ENCODE measurements at places on chromosomes 6 and 20.

GRCh38 chr20:34552569-34552968 lies 5.9 kb upstream of the MAP1LC3A start:
- no peak overlapping the region for H3K27ac ChIP-seq
- DNase-seq: no peak
- H3K4me1 ChIP-seq: peaks cover 7% of the 10 kb centered on the region
- H3K27me3 ChIP-seq: no peaks in the 10 kb centered on the region

GRCh38 chr6:32843331-32843978 lies 392 bp downstream of the PSMB8 start:
- H3K4me1 ChIP-seq: peaks cover 82% of the 10 kb centered on the region
- H3K36me3 ChIP-seq: peaks cover 66% of the 10 kb centered on the region
- H3K4me3 ChIP-seq: peak overlapping the region; percentile 98
- H3K27me3 ChIP-seq: no peaks in the 10 kb centered on the region
- no peak for DNase-seq
- peak overlapping the region; percentile 100 for H3K27ac ChIP-seq

DNA sequence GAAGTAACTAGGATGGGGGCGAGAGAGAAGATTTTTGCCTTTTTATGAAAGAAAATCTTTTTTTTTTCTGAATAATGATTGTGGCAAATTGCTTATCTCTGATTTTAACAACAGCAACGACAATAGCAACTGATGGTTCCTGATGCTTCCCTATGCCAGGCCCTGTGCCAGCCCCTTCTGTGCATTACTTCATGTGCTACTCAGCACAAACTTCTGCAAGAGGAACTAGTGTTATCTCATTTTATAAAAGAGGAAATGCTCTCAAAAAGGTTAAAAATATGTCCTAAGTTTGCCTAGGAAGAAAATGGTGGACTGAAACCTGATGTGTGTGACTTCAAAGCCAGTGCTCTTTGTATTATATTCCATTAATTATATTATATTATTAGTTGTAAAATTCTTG lies 74.0 kb upstream of the RALGAPA2 start:
- peaks cover 4% of the 10 kb centered on the region for H3K36me3 ChIP-seq
- peaks cover 12% of the 10 kb centered on the region for H3K27me3 ChIP-seq
- no peaks in the 10 kb centered on the region for H3K4me1 ChIP-seq
- no peak for DNase-seq
- no peak overlapping the region for H3K27ac ChIP-seq

GRCh38 chr6:72742001-72742673 lies 120.3 kb downstream of the KCNQ5 start:
- DNase-seq: no peak
- peaks cover 41% of the 10 kb centered on the region for H3K4me1 ChIP-seq
- no peak overlapping the region for H3K27ac ChIP-seq
- no peak overlapping the region for H3K4me3 ChIP-seq
- H3K36me3 ChIP-seq: no peaks in the 10 kb centered on the region
- H3K27me3 ChIP-seq: no peaks in the 10 kb centered on the region

DNA sequence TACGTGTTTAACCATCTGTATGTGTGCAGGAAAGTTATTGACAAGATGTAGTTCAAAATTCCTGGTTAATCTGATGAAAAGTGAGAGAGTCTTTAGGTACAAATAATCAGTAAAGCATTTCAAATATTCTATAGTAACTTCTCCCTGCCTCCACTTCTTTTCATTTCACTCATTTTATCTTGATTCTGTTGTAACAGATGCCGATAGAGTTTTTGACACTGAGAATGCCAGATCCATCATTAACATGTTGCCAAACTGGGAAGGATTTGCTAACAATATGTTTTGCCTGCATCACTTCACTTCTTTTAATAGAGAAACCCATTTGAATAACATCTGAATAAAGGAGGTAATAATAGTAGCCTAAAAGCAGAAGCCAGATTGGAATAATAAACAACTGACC lies 20.4 kb upstream of the DEFB112 start:
- no peak overlapping the region for H3K27ac ChIP-seq
- no peaks in the 10 kb centered on the region for H3K27me3 ChIP-seq
- H3K4me1 ChIP-seq: no peaks in the 10 kb centered on the region
- no peak overlapping the region for H3K4me3 ChIP-seq

DNA sequence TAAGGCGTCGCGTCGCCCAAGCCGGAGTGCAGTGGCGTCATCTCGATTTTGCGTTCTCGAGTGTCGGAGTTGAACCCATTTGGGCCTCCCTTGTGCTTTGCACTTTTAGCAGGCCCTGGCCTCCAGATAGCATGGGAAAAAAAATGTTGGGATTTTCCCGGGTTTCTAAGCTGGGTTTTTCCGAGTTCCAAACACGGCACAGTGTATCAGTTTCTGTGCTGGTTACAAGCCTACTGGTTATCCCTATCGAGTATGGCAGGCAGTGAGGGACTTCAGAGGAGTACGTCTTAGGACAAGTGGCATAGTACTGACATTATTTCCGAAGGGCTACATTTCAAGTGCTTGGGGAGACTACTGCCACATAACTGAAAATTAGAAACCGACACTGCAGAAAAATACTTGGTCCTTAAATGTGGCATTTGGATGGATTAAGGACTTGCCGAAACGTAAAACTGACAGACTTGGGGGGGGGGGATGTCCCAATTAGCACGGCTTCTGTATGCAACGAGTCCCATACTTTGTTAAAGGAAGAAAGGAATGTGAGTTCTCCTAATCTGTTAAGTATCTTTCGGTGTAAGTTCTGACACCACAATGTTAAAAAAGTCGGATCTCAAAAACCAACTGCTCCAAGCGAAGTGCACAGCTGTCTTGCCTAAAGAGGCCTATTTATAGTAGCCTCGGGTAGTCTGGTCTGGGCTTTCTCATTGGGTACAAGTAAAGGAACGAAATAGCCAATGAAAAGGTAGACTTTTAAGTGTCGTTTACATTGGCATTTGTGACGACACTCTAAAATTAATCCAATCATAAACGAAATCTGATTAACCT lies 70.2 kb downstream of the HFE start:
- peaks cover 51% of the 10 kb centered on the region for H3K4me1 ChIP-seq
- peak overlapping the region; percentile 99 for H3K27ac ChIP-seq
- peaks cover 7% of the 10 kb centered on the region for H3K36me3 ChIP-seq
- H3K4me3 ChIP-seq: peak overlapping the region; percentile 95
- peak; percentile 82 for DNase-seq

GRCh38 chr6:113364766-113365165 lies 492.4 kb upstream of the MARCKS start:
- H3K36me3 ChIP-seq: no peaks in the 10 kb centered on the region
- H3K4me1 ChIP-seq: peaks cover 7% of the 10 kb centered on the region
- no peaks in the 10 kb centered on the region for H3K27me3 ChIP-seq
- no peak overlapping the region for H3K27ac ChIP-seq
- no peak overlapping the region for H3K4me3 ChIP-seq
- DNase-seq: no peak

DNA sequence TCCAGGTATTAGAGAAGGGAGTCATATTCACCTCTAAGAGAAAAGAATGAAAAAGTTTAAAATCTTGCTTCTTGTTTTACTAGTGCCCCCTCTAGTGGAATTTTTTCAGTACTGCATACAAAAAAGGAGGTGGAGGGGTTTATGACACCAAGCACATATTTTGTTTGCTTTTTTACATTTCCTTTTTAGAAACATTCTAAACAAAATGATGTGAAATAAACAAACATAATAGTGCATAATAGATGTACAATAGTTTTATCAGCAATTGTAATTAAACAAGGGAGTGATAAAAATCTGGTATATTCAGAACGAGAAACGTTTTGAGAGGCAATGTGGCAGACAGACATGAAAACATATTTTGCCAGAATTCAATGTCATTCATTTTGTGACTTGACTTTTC lies 111.0 kb upstream of the TFAP2D start:
- no peak overlapping the region for H3K4me3 ChIP-seq
- no peaks in the 10 kb centered on the region for H3K27me3 ChIP-seq
- H3K27ac ChIP-seq: no peak overlapping the region
- DNase-seq: peak; percentile 5
- H3K4me1 ChIP-seq: no peaks in the 10 kb centered on the region

DNA sequence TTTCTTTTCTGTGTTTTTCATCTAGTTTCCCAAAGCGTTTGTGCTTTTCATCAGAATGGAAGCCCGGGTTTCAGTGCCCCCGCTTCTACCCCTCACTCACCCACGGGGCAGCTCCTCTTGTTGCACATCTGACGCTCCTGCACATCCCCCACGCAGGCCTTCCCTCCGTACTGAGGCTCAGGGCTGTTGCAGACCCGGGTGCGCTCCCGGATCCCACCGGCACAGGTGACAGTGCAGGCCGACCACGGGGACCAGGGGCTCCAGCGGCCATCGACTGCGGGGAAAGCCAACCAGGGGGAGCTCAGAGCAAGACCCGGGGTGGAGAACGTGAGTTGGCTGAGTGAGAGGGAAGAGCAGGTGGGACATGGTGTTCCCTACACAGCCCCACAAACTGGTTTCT lies 19.0 kb downstream of the THBS2 start:
- no peaks in the 10 kb centered on the region for H3K27me3 ChIP-seq
- no peak overlapping the region for H3K27ac ChIP-seq
- peaks cover 12% of the 10 kb centered on the region for H3K36me3 ChIP-seq
- H3K4me1 ChIP-seq: no peaks in the 10 kb centered on the region

- H3K27ac ChIP-seq: peak overlapping the region; percentile 39
- H3K27me3 ChIP-seq: no peaks in the 10 kb centered on the region
- DNase-seq: no peak
- peaks cover 7% of the 10 kb centered on the region for H3K36me3 ChIP-seq
- no peak overlapping the region for H3K4me3 ChIP-seq
Measured at GRCh38 chr6:16674801-16675392, 86.4 kb downstream of the ATXN1 start.

DNA sequence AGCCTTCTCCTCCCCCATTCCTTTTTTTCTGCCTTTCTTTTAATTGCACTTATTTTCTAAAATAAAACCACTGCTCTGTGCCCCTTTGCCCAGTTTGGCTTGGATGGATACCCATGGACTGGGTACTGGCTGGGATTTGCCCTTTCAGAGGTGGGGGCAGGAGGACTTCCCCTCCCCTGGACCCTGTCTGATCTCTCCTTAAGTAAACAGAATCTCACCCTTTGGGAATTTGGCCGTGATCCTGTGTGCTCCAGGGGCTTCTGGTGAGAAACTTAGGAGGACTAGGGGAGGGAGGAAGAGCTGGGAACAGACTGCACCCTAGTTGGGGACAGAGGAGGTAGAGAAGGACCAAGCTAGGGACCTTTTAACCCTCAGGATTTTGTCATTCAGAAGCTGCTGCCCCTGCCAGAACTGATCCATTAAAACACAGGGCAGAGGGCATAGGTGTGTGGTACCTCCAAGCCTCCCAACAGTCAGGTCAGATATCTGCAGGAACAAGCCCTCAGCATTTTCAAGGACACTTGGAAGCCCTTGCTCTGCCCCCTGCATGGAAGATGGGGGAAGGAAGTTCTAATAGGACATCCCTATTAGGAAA lies 7.3 kb downstream of the FOXP4 start:
- peaks cover 14% of the 10 kb centered on the region for H3K4me1 ChIP-seq
- H3K27ac ChIP-seq: no peak overlapping the region
- no peak for DNase-seq
- H3K27me3 ChIP-seq: peaks cover 8% of the 10 kb centered on the region
- no peak overlapping the region for H3K4me3 ChIP-seq

DNA sequence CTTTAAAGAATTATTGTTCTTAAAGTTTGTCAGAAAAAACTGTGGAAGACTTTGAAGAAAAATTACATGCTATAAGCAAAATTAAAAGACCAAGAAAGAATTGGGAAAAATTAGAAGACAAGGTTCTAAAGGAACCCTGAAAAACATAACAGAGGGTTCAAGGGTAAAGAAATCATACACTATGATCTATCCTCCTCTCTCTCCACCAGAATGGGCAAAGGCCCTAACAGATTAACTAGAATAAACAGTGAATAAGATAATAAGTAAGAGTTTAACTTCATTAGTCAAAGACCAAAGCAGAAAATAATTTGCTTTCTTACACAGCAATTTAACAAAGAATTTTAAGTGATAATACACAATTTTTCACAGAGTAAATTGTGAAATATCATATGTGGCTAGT lies 201.2 kb upstream of the PDE10A start:
- H3K27ac ChIP-seq: no peak overlapping the region
- DNase-seq: no peak
- peaks cover 4% of the 10 kb centered on the region for H3K36me3 ChIP-seq
- no peaks in the 10 kb centered on the region for H3K4me1 ChIP-seq
- no peak overlapping the region for H3K4me3 ChIP-seq

DNA sequence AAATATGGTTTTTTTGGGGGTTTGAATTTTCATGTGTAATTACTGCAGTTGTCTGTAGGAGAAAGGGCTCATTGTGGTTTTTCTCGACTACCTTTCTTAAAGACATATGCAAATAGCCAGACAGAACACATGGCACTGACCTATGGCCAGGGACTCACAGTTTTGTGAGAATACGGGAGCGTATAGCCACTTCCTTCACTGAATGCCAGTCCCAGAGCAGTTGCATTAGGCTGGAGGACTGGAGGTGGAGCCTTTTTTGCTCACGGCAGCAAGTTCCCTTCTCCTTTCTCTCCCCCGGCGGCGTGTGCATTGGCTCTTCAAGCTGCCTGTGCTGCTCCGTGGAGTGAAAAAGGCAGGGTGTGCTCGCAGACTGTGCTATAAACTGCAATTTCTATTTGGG lies 114.9 kb downstream of the AKAP7 start:
- H3K27ac ChIP-seq: no peak overlapping the region
- H3K4me3 ChIP-seq: peak overlapping the region; percentile 63
- H3K4me1 ChIP-seq: peaks cover 48% of the 10 kb centered on the region

GRCh38 chr20:38358556-38358955 lies 12.3 kb downstream of the LBP start:
- no peaks in the 10 kb centered on the region for H3K27me3 ChIP-seq
- no peak for DNase-seq
- no peaks in the 10 kb centered on the region for H3K36me3 ChIP-seq
- H3K4me3 ChIP-seq: no peak overlapping the region
- no peak overlapping the region for H3K27ac ChIP-seq

DNA sequence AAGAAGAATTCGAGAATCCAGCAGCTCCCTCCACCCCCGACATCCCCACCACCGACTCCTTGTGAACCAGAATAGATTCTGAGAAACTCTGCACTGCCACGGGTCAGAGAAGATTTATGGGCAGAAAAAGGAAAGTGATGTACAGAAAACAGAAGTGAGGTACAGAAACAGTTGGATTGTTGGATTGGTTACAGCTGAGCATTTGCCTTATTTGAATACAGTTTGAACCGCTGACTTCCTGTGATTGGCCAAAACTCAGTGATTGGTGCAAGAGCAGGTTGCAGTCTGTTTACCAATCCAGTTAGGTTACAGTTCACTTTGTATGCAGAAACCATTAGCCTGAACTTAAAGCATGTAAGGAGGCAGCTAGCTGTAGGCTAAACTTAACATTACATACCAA lies 131.2 kb upstream of the HDDC2 start:
- no peak for DNase-seq
- no peaks in the 10 kb centered on the region for H3K36me3 ChIP-seq
- no peaks in the 10 kb centered on the region for H3K4me1 ChIP-seq
- no peak overlapping the region for H3K4me3 ChIP-seq

DNA sequence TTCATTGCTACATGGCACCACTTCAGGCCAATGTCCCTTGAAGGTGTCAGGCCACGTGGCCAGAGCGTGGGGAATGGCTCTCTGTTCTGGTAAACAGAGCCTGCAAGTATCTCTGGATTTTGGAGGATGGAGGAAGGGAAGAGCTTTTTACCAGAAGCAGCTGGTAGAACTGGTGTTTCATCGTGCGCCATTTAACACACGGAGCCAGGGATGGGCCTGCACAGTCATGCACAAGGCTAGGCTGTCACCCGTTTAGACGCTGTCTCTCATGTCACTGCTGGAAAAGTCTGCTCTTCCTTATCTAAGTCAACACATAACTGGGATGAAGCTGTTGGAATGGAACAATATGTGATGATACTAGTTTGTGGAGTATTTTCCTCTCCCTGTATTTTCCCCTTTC lies 123.9 kb downstream of the IBTK start:
- no peaks in the 10 kb centered on the region for H3K4me1 ChIP-seq
- DNase-seq: no peak
- H3K27me3 ChIP-seq: peaks cover 2% of the 10 kb centered on the region
- H3K4me3 ChIP-seq: no peak overlapping the region
- no peaks in the 10 kb centered on the region for H3K36me3 ChIP-seq
